ENCODE measurements at places on chromosomes 11 and 22.

DNA sequence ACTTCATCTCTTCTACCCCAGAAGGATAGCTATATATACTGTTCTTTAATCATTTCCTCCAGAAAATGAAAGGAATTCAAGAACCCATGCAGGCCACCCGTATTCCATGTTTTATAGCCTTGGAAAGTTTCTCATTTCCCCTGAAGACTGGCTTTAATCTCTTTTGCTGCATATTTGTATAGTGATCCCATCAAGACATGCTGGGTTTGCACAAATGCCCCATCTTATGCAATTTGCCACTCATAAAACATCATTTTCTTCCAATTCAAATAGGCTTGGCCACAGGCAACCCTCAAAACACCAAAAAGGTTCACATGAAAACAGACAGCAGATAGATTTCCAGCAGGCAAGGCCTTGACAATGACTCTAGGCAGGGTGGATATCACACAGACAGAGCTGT lies 28.3 kb upstream of the APOA1 start:
- DNase-seq, result no peak

GRCh38 chr11:101807531-101807930 lies 107.3 kb upstream of the CEP126 start:
- no peak for DNase-seq

GRCh38 chr11:119691020-119691666 lies 37.9 kb downstream of the NECTIN1 start:
- no peak for DNase-seq

GRCh38 chr11:86196913-86197312 lies 47.6 kb upstream of the EED start:
- DNase-seq, result no peak

DNA sequence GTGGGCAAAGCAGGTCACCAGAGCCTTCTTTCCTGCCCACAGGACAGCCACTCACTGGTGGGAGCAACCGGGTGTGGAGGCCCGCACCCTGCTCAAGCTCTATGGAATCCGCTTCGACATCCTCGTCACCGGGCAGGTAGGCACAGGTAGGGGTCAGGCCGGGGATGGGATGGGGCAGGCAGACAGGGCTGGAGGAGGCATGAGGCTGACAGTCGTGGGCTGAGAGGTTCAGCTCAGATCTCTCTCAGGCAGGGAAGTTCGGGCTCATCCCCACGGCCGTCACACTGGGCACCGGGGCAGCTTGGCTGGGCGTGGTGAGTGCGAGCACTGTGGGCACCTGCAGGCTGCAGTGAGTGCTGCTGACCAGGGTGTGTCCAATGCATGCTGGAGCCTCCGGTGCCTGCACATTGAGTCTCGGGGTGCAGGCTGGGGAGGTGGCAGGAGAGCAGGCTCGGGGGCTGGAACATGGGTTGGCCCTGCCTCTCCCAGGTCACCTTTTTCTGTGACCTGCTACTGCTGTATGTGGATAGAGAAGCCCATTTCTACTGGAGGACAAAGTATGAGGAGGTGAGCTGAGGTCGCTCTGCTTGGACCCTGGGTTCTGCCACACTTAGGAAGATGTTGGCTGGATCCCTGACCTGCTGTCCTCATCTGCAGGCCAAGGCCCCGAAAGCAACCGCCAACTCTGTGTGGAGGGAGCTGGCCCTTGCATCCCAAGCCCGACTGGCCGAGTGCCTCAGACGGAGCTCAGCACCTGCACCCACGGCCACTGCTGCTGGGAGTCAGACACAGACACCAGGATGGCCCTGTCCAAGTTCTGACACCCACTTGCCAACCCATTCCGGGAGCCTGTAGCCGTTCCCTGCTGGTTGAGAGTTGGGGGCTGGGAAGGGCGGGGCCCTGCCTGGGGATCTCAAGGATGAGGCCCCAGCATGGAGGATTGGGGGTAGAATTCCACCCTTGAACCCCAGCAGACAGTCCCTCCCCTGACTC lies 6.3 kb downstream of the SLC7A4 start:
- no peak for DNase-seq

DNA sequence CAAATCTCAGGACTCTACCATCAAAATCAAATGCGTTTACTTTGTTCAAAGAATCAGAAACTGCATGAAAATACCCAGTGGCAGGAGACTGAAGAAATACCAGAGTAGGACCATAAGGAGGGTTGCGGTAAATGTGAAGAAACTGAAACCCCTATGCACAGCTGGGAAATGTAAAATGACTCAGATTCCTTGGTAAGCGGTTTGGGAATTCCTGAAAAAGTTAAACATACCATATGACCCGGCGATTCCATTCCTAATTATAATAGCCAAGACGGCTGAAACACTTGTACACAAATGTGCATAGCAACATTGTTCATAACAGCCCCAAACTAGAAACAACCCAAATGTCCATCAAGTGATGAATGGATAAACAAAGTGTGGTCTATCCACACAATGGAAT lies 114.1 kb upstream of the GRAMD1B start:
- DNase-seq, result no peak

DNA sequence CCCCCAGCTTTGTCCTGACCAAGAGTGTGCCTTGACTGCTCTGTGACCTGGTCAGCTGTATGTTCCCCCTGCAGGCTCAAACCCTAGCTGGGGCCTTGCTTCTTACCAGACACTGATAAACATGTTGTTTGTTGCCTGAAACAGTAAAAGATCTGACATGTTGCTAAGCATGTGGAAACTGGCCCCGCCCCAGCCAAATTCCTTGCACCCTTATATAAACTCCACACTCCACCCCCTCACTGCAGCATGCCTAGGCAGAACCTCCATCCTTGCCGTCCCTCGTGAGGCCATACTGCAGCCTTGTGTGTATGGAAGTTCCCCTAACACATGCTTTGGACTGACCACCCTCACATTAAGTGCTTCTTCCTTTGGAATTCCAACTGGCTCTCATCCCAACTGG lies 27.3 kb downstream of the LRRC74B start:
- no peak for DNase-seq

DNA sequence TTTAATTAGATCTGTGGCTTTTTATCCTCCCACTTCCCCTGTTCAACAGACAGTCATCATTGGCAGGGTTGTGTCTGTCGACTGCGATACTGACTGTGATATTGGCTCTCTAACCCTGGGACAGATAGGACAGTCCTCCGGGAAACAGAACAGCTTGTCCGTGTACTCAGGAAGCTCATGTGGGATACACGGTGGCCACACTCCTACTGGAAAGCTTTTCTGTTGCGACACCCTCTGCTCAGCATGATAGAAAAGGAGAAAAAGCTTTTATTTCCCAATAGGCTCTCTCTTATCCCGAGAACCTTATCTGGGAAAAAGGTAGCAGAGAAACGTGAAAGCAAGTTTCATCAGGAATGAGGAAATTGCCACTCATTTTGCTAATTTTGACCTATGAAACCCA lies 60.4 kb upstream of the HSPA8 start:
- no peak for DNase-seq

DNA sequence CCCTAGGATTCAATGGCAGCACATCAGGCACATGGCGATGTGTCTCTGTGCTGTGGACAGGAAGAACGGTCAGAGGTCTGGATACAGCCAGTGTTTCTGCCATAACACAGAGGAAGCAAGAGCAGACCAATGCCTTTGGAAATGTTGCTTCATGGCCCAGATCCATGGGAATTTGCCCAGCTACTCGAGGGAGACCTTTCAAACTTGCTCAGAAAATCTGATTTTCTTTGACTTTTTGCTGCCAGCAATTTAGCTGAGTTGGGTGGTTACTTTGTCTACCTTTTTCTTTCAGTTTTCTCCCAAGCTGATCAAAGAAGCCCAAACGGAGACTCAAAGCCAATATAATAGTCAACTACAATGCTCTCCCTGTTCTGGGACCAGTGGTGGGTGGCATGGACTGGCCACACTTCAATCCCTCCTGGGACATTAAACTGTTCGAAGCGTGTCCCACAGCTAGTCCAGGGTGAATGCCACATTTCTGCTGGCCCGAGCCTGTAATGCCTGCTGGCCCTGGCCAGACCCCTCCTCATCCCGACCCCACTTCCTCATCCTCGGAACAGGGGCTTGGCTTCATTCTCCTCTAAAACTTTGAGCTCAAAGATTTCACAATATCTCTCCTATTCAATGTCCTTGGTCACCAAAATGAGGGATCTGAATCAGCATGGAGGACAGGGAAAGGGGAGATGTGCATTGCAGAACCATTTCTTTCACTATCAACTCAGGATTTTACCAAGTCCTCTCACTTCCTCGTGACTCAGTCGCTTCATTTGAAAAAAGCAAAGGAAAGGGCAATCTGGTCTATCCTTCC lies 93.3 kb downstream of the ABTB2 start:
- DNase-seq, result no peak

GRCh38 chr11:44133335-44133946 lies 38.0 kb downstream of the EXT2 start:
- DNase-seq, result no peak

GRCh38 chr11:134925432-134925831 lies 513.4 kb upstream of the B3GAT1 start:
- DNase-seq, result no peak

GRCh38 chr22:43273902-43274484 lies 69.2 kb downstream of the SCUBE1 start:
- peak; percentile 56 for DNase-seq

- no peak for DNase-seq
Measured at GRCh38 chr11:33553486-33553885, 147.1 kb downstream of the C11orf91 start.

- DNase-seq, result peak; percentile 63
Measured at GRCh38 chr11:118609380-118610224, 2.2 kb downstream of the PHLDB1 start.

GRCh38 chr11:56172256-56172830 lies 4.1 kb upstream of the OR5J2 start:
- no peak for DNase-seq

DNA sequence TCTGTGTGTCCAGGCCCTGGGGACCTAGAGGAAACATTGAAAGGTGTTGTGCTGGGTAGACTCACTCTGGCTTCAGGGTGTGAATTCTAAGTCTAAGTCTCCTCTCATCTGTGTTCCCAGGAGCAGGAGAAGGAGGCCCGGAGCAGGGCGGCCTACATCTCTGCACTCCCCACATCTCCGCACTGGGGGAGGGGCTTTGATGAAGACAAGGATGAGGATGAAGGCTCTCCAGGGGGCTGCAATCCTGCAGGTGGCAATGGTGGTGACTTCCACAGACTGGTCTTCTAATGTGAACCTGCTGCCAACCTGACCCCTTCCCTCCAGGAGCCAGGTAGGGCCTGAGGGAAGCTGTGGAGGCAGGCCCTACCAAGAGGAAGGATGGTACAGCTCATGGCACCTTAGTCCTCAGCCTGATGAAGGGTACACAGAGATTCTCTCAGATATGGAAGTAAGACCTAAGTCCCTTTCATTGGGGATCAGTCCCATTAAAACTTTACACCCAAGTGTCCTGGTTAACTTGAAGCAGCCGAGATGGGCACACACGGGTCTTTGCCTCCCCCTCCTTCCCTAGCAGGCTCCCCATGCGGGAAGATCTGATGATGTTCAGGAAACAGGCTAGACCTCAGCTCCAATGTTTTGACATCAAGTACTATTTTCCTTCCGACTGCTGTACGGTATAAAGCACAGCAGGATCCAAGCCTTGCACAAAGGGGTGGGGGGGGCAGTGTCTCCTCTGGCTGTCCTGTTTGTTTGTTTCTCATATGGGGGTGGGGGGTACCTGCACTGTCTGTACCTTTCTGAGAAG lies 25.0 kb downstream of the USP35 start:
- no peak for DNase-seq

DNA sequence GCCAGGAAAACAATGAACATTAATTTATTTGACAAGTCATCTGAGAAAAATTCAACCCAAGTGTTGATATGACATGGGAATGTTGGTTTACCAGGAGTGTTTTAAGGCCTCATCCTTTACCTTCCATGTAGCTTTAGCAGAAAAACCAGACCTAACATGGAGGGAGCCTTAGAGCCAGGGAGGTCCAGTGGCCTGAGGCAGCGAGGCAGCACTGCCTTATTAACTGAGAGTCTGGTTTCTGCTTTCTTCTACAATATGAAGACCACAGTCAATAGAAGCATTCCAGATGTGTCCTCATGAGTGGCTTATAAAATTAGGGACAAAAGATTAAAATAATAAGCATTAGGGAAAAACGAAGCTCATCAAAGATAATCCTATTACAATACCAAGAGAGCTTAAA lies 61.5 kb downstream of the DKK3 start:
- DNase-seq, result no peak

GRCh38 chr22:45341498-45341897 lies 31.8 kb downstream of the FAM118A start:
- DNase-seq, result no peak

- DNase-seq, result no peak
Measured at GRCh38 chr11:47725442-47726117, 10.4 kb upstream of the AGBL2 start.

- DNase-seq, result no peak
Measured at GRCh38 chr11:70910835-70911234, 341.5 kb downstream of the SHANK2 start.

DNA sequence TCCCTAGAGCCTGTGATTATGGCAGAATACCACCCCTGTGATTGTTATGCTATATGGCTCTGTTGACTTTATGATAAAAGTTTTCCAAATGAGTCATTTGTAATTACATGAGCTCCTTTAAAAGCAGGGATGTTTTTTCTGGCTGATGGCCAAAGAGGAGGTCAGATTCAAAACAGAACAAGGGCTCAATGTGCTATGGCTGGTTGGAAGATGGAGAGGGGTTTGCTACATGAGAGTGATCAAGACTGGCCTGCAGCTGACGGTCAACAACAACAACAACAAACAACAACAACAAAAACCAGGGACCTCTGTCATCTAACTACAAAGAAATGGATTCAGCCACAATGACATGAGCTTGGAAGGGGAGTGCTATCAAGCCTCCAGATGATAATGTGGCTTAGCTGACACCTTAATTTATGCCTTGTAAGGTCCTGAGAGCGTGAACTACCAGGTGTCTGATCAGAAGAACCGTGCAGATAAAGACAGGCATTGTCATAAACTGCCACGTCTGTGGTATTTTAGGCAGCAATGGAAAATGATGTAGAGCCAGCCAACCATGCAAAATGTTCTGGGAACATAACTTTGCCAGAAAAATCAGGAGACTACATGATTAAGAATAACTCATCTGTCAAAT lies 47.2 kb downstream of the PIWIL3 start:
- DNase-seq, result no peak

DNA sequence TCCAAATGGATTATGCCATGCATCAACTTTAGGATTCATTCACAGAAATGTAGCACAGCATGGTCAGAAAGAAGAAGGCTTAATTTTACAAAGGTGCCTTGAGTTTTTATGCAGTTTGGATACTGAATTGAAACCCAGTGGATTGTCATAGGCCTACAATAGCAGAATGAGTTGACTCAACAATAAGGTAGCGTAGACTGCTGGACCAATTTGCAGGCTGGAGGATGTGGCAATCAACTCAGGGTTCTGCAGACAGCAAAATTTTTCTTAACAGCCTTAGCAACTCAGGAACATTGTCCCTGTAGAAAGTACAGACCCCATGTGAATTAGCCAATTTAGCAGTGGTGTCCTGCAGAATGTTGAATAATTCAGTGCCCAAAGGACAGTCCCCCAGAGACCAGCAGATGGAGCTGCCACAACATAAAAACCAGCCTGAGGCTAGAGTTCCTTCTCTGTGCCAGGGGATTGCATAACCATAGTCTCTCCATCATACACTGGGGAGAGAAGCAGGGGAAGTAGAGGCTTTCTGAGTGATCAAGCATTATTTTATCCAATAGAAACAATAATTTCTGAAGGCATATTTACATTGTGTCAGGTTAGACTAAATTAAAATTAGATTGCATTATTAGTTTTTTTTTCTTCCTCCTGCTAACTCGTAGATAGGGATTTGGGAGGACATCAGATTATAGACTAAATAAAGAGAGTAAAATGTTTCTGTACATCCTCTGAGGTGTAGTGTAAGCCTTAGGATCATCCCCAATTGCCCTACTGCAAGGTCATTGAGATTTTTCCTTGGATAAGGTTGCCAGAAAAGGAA lies 20.3 kb upstream of the MRPL17 start:
- no peak for DNase-seq

GRCh38 chr11:120564573-120565311 lies 53.2 kb downstream of the GRIK4 start:
- peak; percentile 57 for DNase-seq
